NCI-H510A (cell line): ENCODE measurements at places on chromosomes 13 and 19.

DNA sequence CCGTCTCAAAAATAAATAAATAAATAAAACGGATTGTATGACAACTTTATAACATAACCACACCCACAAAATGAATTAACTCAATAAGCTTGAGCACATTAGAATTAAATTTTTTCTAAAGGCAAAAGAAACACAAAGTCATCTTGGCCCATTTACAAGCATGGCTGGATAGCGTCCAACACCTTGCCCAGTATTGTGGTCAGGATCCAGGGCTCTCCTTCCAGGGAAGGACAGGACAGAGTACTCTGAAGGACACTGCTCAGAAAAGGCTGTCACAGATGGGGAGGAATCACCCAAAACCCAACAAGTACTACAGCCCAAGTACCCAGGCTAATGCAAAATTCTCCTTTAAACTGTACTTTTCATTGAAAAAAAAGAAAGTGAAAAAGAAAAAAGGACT is 27.1 kb downstream of the SUGP2 start:
- DNase-seq: no peak

- no peak for DNase-seq
Measured at GRCh38 chr19:13459351-13459750, 46.9 kb downstream of the CACNA1A start.

DNA sequence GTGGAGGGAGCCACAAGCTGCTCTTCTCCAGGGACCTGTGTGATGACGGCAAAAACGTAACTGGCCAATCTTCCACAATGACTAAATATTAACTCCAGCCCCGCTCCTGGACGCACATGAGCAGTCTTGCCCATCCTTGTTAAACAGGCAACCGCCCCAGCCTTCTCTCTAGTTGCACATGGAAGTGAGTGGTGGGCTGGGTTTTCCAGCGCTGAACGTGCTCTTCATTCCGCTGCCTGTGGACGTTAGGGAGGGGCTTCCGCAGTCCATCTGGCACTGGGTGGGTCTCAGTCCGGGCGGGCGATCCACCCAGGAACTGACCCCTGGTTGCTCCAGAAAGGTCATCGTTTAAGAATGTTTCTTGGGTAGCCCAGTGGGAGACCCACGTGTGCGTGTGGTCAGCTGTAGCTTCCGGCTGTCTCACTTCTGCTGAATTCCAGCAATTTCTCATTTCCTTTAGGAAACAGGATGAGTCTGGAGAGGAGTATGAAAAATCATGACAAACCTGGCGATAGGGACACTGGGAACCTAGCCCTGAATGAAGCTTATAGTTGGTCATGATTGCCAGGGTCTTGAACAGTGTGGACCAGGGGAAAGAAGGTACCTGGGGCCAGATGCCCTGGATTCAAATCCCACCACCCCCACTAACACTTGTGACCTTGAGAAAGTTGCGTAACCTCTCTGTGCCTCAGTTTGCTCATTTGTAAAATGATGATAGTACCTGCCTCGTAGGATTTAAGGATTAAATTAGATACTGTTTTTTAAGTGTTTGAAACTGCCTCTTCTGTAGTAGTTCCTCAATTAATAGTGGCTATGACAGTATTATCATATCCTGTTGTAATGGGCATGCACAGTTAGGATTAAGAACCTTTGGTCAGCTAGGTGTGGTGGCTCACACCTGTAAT is 92.6 kb downstream of the SIPA1L3 start:
- no peak for DNase-seq

- DNase-seq: no peak
Measured at GRCh38 chr13:48505597-48506091, 27.2 kb downstream of the RCBTB2 start.

GRCh38 chr19:58385891-58386575 is 1.0 kb upstream of the RPS5 start:
- DNase-seq: no peak

GRCh38 chr13:50126993-50127725 is 111.9 kb downstream of the KCNRG start:
- no peak for DNase-seq

GRCh38 chr19:30320916-30321315 is 51.3 kb upstream of the ZNF536 start:
- no peak for DNase-seq

DNA sequence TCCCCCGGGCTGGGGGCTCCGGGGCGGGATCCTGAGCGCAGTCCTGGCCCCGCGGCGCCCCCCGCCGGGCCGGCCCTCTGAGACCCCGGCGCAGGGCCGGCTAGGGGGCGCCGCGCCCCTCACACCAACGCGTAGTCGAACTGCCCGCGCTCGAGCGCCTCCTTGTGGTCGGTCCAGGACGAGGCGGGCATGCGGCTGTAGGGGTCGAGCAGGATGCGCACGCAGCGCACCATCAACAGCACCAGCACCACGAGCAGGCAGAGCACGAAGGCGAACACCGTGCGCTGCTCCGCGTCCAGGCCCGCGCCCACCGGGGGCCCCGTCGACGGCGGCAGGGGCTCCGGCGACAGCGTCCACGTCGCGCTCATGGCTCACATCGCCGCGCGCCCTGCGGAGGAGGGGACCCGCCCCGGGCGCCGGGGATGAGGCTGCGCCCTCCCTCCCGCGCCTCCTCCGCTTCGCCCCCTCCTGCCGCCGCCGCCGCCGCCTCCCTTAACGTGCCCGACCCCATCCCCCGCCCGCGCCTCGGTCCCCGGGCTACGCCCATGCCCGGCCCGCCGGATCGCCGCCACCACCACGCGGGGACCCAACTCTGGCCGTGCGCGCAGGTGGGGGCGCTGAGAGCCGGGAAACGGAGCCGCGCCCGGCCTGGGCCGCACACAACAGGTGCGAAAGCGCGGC is 624 bp downstream of the CTXN1 start:
- peak; percentile 58 for DNase-seq

DNA sequence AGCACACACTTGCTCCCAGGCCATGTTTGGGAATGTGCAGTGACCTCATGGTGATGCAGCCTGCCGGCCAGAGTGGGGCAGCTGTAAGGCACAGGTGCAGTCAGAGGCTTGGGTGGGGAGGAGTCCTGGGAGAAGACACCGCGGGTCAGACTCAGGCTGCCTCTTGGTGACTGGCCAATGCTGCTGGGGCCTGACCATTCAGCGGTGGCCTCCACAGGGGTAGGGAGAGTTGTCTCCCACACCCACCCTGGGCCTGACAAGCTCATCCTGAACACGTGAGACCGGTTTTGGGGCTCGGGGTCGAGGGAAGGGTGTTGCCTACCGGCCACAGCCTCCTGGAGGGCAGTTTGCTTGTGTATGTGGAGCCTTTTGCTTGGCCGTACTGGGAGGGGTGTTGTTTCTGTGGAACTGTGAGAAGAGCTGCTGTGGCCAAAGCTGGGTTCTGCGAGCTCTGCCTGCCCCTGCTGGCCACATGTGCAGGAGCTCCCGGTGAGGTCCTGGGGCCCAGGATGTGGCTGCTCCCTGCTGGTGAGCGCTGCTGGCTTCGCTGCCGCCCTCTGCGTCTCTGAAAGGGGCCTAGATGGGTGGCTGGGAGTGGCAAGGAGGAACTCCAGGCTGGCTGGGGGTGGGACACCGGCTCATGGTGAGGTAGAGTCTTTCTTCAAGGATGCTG is 22.1 kb downstream of the UPF1 start:
- DNase-seq: no peak

- no peak for DNase-seq
Measured at GRCh38 chr19:35666251-35666913, at the start of gene UPK1A. Gene UPK1A, plus strand, starts transcription at chr19:35666517. Its CDS starts 296 bp downstream, at chr19:35666813.

- peak; percentile 40 for DNase-seq
Measured at GRCh38 chr19:49888510-49888824, 8.2 kb downstream of the IL4I1 start.

DNA sequence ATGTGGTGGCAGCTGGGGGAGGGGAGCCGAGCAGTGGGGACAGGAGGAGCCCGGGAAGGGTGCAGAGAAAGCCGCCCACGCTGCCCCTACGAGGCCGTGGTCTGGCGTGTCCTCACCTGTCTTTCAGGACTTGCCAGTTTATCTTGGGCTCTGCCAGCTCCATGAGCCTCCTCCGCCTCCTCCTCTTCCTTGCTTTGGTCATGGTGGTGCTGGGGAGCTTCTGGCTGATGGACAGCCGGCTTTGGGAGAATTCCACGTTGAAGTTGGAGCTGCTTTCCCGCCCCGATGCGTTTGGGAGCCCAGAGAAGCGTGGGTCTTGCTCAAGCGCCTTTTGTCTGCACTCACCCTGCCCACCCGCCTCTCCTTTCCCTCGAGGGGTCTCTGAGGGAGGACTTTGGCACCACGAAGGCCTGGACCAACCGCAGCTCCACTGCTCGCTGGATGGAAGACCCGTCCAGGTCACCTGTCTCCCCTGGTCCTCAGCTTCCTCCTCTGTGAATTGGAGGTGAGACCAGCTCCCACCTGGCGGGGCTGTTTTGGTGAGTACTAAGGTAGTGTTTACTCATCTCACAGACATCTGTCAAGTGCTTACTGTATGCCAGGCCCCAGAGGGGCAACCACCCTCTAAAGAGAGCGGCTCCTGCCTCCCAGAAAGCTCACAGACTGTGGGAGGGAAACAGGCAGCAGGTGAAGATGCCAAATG is 29.7 kb upstream of the MIER2 start:
- peak; percentile 40 for DNase-seq

GRCh38 chr19:14377883-14378328 is 3.3 kb upstream of the ADGRE5 start:
- DNase-seq: no peak

DNA sequence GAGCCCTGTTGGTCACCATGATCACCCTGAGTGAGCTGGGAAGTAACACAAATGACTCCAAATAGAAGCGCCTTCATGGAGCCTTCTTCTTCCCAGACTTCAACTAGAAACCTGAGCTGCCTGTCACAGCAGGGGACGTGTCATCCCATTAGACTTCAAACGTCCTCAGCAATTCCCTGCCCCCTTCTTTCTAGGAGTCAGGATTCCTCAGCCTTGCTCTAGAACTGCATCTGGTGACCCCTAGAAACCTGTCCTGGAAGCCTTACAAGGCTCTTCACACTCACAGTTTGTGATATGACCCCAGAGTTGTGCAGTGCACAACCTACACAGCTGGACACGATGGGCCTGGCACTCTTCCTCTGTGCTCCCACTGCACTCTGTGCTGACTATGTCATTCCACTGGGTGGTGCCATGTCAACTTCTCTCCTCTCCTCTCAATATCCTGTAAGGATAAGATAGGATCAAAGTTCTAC is 23.6 kb upstream of the TTYH1 start:
- DNase-seq: no peak

DNA sequence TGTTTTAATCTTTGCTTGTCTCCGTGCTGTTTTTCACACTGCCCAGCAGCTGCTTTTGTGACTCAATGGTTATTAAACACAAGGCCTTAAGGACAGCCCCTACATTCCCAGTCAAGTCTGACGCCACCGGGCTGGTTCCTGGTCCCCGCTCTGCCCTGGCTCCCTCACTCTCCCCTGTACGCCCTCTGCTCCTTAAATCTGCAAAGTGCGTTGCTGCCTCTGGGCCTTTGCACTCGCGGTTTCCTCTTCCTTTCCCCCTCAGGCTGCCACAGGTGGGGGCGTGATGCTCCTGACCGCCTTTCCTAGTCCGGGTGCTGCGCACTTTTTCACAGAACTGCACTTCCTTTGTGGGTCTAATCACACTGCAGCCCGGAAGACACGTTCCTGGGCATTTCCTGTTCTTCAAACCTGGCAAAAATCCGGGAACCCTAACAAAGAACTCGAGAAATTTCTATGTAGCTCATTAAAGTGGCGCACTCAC is 25.6 kb downstream of the NOSIP start:
- no peak for DNase-seq

DNA sequence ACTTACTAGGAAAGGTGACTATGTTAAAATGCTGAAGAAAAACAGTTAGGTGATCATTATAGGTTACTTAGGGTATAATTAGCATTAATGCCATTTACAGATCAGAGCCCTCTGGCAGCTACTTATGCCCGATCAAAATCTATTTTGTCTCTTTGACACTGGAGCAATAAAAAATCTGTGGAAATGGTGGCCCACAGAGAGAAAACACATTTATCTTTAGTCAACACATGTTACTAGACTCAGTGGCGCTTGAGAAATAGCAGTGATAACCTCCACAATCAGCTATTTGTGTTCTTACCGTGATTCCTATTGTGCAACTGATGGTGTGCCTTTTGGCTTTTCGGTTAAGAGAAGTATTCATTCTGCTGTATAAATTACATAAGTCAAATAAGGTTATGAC is 1519.6 kb downstream of the PCDH9 start:
- no peak for DNase-seq

GRCh38 chr13:93805736-93806135 is 579.1 kb downstream of the GPC6 start:
- DNase-seq: no peak

DNA sequence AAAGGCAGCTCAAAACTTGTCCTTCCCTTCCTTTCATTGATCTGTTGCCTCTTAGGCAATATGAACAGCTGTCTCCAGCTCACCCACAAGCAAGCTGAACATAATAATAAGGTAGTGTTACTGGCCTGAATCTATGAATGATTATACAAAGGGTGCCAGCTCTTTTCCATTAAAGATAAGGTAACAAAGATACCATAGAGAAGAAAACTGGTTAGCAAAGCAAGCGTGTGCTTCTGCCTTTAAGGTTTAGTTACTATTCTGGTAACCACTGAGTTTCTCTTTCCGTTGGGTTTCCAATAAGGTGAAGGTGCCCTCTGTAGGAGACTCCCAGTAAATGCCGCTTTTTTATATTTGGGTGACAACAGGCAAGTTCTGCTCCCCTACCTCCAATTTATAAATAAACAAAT is 12.1 kb upstream of the DACH1 start:
- DNase-seq: no peak

- DNase-seq: no peak
Measured at GRCh38 chr19:21622920-21623319, 117.5 kb downstream of the ZNF429 start.

DNA sequence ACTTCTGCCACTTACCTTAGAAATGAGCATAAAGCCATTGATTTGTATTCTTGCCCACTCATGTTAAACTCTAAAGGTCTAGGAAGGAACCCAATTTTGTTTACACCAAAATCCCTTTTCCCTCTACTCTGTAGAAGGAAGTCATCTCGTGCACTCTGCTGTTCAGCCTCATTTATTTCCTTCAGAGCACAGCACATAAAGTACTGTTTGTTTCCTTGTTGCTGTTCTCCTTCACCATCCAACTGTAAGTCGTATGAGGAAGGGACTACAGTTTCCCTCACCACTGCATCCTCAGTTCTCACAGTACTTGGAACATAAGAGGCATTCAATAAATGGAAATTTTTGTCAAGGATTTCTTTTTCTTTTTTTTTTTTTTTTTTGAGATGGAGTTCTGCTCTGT is 24.6 kb downstream of the CDADC1 start:
- DNase-seq: no peak

DNA sequence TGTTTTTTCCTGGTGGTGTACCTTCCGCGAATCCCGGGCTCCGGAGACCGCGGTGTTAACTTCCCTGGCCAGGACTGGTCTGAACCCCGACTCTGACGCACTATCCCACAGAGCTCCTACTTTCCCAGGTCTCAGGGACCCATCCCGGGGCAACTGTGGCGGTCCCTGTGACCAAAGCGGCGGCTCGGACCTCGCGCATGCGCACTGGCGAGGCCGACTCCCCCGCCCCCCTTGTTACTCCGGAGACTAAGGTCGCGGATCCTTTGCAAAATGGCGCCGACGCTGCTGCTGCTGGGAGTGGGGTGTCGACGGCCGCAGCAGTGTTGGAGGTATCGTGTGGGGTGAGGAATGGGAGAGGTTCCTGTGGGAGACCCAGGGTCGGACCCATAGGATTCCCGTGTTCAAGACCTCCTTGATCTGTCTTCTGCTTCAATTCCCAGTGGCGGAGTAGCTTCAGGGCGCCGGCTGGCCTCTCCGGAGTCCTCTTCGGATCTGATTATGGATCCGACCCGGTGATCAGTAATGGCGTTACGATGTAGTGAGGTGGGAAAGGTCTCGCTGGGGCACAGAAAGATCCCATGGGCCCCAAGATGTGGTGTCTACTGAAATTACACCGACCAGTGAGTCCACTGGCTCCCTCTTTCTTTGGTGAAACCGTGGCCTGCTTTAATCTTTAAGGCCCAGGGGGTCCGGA is 66.6 kb upstream of the ZNF527 start:
- DNase-seq: no peak
